ENCODE measurements at places on chromosomes 6 and 20.
A peak's percentile ranks its signal among the peaks of the same experiment; 100 is the strongest.

GRCh38 chr6:52081237-52081636 is 6.2 kb downstream of the PKHD1 start:
- no peak for DNase-seq

DNA sequence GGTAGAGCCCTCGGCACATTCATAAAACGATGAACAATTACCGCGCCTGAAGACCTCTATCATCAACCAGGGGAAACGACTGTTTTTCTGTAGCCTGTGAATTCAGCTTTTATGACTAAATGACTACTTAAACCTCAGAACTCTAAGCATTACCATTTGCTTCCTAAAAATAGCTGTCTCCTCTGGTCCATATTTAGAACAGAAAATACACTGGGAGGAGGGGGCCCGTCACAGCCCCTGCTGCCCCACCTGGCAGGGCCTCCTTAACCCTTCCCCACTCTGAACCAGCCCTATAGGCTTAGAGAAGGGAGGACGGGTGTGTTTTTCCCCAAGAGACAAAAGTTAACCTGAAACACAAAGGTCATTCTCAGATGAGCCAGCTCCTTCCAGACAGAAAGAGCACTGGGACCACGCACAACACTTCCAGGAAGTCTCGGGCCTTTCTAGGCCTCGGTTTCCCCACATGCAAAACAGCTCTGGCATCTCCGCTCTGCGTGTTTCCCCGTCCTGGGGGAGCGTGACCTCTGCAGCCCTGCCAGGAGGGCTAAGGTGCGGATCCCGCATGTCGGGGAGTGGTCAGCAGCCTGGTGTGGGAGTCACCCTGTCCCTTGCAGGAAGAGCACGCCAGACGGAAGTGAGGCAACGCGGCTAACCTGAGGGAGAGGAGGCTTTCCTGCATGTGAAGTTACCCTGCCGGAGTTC is 193.9 kb downstream of the DLL1 start:
- DNase-seq: peak; percentile 29

- DNase-seq: no peak
Measured at GRCh38 chr6:127345521-127345920, 2.1 kb upstream of the ECHDC1 start.

- DNase-seq: no peak
Measured at GRCh38 chr6:53313784-53314400, 34.9 kb downstream of the ELOVL5 start.

DNA sequence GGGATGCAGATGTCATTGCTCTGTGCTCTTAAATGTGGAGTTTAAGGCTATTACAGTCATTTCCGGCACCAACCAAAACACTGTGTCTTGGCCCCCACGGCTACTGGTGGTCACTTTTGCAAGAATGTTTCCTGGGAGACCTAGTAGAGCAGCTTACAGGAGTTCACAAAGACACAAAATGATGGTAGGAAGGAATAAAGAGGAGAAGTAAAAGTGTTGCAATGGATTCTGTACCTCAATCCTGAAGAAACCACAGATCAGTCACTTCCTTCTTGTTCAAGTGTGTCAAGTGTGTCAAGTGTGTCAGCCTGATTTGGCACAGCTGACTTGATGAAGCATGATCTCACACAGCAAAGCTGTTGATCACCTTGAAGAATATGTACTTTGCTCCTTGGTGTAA is 344.0 kb downstream of the PLCB1 start:
- DNase-seq: no peak

DNA sequence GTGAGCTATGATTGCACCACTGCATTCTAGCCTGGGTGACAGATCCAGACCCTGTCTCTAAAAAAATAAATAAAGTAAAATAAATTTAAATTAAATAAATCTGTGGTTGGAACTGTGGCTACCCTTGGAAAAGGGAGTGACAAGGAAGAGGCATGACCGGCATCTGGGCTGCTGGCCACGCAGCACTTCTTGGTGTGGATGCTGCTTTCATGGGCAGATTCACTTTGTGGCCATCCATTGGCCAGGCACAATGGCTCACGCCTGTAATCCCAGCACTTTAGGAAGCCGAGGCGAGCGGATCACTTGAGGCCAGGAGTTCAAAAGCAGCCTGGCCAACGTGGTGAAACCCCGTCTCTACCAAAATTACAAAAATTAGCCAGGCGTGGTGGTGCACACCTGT is 16.1 kb downstream of the EBF4 start:
- DNase-seq: no peak

GRCh38 chr6:87925373-87926060 is 122.1 kb upstream of the SPACA1 start:
- DNase-seq: no peak

DNA sequence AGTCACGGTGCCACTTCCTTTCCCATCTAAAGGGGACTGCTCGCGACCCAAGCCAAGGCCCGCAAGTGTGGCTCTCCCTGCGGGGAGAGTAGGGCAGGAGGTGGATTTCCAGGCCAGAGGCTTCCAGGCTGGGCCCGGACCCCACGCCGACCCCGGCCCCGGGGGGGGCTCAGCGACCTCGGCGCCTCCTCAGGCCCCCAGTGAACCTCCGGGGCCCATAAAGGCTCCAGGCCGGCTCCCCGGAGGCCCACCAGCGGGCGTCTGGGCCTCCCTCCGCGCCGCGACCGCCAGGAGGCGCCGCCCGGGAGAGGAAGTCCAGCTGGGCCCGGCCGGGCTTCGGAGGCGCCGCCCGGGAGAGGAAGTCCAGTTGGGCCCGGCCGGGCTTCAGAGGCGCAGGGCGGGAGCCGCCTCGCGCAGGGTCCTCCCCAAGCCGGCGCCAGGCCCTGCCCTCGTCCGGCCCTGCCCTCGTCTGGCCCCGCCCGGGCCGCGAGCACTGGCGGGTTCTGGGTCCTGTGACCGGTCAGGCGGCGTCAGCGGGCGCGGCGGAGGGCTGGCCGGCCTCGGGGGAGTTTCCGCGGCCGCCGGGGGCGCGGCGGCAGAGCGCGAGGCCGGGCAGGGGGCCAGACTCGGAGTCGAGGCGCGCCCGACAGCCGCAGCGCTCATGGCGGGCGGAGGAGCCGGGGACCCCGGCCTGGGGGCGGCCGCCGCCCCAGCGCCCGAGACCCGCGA is at the start of gene RAB32:
TSS of gene RAB32 (plus strand) at position 623 of the 729 bp plus-strand sequence. CDS start at position 662, 39 bp downstream.
- peak; percentile 82 for DNase-seq

- no peak for DNase-seq
Measured at GRCh38 chr6:168782187-168782751, 341.3 kb downstream of the SMOC2 start.

DNA sequence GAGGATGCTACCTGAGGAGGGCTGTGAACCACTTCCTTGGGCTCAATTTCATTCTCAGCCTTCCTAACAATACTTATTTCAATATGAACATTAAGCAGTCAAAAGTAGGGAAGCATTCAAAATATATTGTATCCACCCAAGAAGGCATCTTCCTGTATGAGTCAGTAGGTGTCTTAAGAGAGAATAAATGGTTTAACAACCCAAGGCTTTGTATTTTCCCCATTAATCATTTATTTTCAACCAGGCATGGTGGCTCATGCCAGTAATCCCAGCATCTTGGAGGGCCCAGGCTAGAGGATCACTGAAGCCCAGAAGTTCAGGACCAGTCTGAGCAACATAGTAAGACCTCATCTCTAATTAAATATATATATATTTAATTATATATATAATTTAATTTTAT is 74.5 kb upstream of the MARCKS start:
- no peak for DNase-seq

DNA sequence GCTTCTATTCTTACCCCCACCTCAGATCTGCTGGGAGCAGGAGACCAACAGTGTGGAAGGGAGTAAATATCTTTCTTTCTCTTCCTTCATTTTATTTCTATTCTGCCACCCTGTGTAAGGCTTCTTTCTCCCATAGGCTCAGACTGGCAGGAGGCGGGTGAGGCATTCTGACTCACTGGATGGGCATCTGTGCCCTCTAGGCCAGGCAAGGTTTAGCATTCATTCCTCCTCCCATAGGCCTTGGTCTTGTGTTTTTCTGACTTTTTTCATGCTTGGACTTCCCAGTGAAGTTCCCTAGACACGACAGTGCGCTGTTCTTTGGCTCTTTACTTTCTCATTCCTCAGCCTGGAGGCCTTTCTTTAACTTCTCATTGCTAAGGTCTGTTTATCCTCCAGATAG is 235.2 kb downstream of the SYNE1 start:
- no peak for DNase-seq

DNA sequence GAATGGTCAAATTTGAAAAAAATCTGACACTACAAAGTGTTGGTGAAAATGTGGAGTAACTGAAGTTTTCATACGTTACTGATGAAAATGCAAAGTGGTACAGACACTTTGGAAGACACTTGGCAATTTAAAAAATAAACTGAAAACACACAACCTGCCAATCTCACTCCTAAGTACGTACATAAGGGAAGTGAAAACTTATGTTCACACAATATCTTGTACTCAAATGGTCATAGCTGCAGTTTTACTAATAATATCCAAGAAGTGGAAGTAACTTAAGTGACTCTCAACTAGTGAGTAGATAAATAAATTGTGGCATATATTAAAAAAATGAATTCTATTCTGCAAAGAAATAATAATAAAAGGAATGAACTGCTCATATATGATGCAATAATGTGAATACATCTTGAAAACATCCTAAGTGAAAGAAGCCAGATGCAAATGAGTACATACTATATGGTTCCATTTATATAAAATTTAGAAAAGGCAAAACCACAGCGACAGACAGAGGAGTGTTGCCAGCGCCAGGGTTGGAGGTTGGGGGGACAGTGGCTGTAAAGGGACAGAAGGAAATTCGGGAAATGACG is 198.2 kb downstream of the ERMARD start:
- DNase-seq: no peak

- DNase-seq: no peak
Measured at GRCh38 chr20:39699166-39699725, 737.1 kb downstream of the DHX35 start.

DNA sequence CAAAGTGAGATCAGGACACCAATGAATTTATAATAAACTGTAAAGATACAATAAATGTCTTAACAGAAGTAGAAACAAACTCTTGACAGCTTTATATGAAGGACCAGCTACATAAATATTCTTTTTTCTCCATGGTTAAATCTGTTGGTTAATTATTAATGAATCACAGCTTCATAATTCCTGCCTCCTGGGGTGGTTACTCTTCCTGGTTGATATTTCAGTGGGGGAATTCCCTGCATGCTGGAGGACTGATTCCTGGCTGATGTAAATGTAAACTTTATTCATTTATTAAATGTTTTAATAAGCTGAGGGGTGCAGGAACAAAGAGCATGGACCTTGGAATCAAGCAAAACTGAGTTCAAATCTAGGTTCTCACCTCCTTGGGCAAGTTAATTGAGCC is 16.2 kb upstream of the RCAN2 start:
- DNase-seq: no peak

DNA sequence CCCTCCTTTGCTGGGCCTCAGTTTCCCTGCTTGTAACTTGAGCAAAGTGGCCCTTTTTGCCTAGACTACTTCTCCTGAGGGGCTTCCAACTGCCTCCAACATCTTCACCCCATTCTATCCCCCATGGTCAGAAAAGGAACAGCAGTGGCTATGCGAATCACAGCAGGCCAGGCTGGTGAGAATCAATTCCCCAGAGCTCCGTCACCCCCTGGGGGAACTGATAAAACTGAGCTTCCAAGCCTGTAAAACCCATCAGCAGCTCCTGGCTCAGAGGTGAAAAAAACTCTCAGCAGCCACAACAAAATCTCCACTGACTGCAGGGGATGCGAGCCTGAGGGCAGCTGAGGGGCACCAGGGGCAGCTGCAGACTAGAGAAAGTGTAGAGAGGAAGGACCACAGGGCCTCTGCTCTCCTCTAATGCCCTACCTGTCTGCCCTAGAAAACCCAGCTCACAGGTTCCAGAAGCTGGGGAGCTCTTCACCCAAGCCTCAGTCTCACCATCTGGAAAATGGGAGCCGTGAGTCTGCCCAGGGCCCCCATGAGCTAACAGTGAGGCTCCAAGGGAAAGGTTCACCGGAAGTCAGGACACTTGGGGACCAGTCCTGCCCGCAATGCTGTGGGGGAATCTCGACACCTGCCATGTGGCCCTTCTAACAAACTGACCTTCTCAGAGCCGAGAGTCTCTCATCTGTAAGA is 120.6 kb downstream of the GRM4 start:
- no peak for DNase-seq

DNA sequence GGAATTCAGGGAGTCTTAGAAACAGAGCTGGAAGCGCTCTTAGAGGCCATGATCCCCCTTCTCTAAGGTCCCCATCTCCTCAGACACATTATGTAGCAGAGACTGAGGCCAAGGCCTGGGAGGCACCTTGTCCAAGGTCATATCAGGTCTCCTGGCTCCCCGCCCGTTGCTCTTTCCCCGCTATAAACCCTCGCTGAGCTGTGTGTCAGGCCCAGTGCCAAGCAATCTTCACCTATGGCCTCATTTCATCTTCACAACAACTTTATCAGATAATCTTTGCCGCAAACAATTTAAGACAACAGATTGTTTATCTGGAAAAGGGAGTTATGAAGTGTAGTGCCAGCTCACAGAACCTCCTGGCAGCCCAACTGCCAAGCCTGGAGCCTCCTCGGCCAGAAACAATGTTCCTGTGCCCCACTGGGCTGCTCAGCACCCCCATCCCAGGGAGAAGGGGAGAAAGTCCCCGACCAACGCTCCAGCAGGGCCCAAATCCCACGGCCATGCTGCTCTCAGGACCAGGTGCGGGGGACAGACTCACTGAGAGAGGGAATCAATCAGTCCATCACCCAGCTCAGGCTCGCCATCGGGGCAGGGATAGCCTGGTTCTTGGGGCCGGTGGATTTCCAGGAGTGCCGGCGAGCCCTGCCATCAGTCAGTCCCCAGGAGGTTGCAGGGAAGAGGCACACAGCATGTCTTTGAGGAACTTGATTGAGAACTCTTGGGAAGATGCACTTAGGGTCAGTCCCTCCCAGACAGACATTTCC is 16.9 kb upstream of the FANCE start:
- no peak for DNase-seq

GRCh38 chr20:59633656-59634251 is 29.4 kb downstream of the PHACTR3 start:
- DNase-seq: no peak

DNA sequence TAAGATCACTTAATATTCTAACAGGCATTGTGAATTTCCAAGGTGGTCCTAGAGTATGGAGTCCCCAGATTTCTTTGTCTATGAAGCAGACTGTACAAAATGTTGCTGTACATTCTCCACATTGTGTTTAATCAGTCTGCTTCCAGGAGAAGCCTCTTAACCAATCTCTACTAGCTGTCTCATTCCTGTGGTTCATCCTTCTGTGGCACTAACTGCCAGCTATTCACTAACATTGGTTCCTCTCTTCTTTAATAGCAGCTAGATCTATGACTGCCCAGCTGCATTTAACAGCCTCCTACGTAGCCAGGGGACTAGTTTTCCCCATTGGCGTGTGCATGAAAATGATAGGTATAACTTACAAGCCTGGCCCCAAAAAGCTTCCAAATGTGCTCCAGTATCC is 395.4 kb downstream of the SAMD5 start:
- DNase-seq: no peak

- no peak for DNase-seq
Measured at GRCh38 chr20:55919319-55919718, 86.0 kb downstream of the CBLN4 start.

GRCh38 chr20:34022151-34022838 is 28.6 kb downstream of the RALY start:
- no peak for DNase-seq

DNA sequence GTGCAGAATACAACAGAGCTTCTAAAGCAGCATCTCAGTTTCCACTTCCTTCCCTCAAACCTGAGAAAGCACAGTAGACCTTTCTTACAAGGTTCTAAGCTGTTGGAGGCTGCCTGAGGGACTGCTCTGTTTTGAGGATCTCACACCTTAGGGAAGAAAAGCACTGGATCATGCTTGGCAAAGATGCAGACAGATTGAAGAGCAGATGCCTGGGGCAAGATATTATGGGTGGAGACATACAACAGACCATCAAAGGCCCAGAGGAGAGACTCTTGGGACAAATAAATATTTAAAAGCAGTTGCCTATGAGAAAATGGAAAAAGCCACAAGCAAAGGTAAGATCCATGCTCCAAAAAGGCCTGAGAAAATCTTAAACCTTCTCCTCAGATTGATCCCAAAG is 6.2 kb downstream of the ZNF337 start:
- DNase-seq: no peak
